ENCODE measurements at places on chromosomes 7 and 10.

DNA sequence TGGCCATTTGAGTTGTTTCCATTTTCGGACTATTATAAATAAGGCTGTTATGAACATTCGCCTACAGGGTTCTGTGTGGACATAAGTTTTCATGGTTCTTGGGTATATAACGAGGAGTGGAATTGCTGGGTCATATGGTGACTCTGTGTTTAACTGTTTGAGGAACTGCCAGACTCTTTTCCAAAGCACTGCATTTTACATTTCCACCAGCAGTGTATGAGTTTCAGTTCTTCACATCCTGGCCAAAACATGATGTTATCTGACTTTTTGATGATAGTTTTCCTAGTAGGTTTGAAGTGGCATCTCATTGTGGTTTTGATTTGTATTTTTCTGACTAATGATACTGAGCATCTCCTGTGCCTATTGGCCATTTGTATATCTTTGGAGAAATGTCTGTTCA, 5.4 kb downstream of the SUV39H2 start:
- no peak for DNase-seq

GRCh38 chr7:19116121-19117090, 1.0 kb downstream of the TWIST1 start:
- no peak for DNase-seq

DNA sequence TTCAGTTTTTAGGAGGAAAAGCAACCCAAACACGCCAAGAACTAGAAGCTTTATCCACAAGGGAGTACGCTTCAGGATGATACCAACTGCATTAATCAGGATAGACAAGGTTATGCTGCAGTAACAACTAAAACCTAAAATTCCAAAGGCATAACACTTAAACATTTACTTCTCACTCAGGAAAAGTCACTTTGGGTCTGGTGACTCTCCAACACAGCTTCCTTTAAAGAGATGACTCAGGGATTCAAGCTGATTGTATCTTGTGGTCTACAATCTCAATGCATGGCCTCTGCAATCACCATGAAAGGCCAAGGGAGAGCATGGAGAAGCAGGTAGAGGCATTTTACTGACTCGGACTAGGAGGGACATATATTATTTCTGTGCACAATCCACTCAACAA, 315.8 kb downstream of the KCNMA1 start:
- no peak for DNase-seq

- no peak for DNase-seq
Observed at GRCh38 chr7:50101873-50102272, 8.8 kb upstream of the ZPBP start.

DNA sequence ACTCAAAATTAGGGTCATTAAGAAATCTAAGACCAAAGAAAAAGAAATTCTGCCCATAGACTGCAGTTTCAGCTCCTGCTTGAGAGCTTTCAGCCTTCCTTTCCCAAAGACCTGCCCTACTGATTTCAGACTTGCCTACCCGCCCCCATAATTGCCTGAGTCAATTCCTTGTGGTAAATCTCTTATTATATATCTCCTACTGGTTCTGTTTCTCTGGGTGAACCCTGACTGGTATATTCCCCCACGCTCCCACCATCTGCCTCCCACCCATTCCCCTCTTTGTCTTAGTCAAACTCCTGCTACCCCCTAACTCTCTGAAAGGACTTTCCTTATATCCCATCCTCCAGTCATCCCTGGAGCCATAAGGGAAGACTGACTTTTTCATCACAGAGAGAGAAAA, 64.7 kb upstream of the MET start:
- no peak for DNase-seq

DNA sequence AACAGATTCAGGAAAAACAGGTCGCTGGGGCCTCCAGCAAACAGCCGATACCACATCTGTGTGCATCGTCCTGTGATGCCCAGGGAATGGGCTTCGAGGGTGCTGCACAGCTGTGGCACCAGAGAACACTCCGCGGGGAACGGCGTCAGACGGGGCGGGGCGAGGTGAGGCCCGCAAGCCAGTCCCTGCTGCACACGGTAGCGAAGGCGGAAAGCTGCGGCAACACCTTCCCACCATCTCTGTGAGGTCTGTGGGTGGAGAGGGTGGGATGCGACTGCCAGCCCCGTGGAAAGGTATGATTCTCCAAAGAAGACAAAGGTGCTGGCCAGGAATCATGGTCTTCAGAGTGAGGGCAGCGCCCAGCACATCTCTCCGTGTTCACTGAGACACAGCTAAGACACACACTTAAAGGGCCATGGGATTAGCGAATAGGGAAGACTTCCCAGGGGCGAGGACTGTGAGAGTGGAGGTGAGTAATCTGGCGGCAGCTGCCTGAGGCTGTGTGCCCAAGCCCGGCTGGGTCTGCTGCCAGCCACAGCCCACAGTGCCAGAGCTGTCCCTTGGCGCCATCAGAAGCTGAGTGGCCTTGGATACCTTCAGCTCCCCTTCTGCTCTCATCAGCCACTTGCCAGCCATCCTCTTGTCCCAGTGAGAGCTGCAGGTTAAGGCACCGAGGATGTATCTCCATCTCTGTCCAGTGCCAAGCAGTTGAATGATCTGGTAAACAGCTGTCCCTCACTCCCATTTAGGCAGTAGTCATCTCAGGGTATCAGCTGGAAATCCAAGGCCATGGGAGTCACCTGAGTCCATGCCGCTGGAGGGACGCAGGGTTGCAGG, 17.6 kb downstream of the PRKAG2 start:
- DNase-seq: no peak

DNA sequence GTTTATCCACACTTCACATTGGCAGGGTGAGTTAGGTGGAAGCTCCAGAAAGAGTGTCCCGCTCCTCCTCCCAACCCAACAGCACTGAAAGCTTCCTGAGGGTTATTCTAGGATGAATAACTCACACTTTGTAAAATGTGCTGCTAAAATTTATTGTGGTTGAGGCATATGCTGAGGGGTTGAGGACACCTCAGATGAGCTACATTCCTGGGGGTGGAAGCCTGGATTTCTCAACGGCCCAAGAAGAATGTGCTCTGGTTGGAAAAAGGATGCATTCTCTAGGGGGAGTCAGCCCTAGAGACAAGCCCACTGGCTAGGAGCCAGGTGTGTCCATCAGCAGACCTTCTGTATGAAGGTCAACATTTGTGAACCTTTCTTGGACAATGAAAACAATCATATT, 91.5 kb upstream of the PDE1C start:
- no peak for DNase-seq

- no peak for DNase-seq
Observed at GRCh38 chr7:47806701-47807103, 141.6 kb downstream of the PKD1L1 start.

DNA sequence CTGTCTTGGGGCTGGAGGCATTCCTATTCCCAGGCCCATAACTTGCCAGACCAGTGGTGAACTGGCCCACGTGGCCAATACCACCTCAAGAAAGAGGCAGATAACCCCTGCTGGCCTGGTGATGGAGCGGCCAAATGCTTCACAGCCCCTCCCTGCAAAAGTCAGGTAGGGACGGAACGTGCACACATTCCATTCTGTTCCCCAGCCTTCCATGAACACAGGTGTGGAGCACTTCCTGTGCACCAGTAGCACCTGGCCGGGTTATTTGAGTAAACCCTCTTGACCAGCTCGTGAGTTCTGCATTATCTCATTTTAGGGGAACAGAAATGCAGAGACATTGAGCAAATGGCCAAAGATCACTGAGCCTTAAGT, 134.4 kb downstream of the SH3PXD2A start:
- DNase-seq: no peak

GRCh38 chr10:129101232-129101980, 365.6 kb upstream of the MGMT start:
- no peak for DNase-seq

DNA sequence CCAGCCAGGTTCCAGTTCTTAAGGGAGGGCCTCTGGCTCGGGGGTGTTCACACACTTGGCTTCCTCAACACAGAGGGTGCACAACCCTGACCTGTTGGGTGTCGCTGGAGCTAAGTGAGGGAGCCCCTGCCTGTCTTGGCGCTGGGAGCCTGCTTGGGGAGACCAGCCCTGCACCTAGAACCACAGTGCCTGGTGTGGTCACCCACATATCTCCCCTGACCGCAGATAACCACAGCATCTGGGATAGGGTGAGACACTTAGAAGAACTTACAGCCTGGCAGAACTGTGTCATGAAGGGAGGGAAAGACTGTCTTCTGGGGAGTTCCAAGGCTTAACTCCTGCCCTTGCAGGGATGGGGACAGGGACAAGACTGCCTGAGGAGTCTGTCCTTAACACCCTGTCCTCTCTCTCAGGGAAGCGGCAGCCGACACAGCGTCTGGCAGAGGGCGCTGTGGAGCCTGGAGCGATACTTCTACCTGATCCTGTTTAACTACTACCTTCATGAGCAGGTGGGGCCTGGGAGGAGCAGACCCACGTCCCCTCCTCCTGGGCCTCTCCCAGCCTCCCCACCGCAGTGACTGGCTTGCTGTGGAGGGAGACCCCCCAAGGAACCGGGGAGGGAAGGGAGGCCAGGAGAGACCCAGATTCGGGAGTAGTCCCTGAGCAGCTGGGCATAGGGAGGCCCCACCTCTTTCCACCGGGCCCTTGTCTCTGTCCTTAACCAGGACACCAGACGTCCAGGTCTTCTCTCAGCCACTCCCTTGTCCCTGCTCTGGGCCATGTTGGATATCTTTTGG, 59.0 kb downstream of the PALD1 start:
- DNase-seq: peak; percentile 17

- DNase-seq: no peak
Observed at GRCh38 chr7:56222866-56223265, 106.6 kb upstream of the NUPR2 start.

DNA sequence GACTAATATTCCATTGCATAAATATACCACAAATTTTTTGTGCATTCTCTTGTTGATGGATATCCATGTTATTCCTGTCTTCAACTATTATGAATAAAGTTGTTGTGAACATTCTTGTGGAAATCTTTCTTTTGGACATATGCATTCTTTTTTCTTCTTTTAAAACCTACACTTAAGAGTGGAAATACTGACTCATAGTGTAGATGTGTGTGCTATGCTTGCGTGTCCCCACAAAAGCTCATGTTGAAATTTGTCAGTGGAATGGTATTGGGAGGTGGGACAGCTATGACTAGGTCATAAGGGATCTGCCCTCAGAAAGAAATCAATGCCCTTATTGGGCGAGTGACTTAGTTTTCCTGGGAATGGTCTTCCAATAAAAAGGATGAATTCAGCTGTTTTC, 203.6 kb upstream of the PRSS58 start:
- DNase-seq: no peak

GRCh38 chr10:14142606-14143250, 188.0 kb downstream of the FRMD4A start:
- DNase-seq: no peak

GRCh38 chr10:103859161-103860086, 4.0 kb upstream of the SH3PXD2A start:
- peak; percentile 43 for DNase-seq

DNA sequence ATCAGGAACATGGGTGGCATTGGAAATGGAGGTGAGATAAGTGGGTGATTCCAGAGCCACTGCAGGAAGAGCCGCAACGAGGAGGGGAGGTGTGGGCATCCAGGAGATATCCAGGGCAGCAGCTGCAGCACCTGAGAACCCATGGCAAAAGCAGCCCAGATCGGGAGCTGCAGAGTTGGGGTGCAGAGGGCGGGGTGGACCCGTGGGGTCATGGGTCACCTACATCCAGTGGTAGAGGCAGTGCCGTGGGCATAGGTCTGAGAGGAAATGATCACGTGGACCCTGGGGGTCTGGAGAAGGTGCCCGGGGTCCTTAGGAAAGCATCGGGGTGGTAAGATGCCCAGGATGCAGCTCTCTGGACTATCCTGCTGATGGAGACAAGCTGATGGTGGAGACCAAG, 530.0 kb downstream of the GLRX3 start:
- no peak for DNase-seq

DNA sequence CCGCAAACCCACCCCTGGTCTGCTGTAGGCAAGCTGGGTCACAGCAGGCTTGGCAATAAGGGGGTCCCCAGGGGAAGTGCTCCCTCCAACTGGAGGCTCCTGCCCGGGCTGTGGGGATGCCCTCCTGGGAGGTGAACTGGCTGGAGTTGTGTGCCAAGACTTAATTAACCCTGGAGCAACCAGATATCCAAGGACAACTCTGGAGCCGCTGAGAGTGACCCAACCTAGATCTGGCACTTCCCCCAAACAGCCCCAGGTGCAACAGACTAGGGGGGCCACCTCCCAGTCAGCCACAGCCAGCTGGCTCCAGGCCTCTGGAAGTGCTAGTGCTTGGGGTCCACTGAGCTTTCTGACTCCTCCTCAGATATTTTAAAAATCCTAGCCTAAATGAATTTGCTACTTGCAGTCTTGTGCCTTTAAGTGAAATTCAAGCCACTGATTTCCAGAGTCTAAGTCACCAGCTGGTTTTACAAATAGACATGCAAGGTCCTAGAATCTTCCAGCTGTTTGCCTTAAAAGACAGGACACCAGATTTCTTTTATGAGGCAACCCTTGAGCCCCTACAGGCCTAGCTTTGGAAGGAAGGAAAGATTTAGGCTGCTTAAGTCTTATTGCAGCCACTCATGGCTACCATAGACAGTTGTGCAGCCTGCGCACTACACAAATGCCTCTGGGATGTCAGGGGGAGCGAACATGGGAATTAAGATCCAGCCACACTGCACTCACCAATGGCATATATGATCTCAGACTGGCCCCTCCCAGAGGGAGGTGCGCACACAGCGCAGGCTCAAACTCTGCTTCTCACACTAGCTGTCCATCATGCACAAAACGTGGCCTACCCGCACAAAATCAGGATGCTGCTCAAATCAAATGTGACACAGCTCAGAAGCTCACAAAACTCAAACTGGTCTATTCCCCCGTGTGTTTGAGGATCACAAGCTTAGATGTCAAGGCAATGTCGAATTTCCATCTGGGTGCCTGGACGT, 42.6 kb upstream of the MYL10 start:
- DNase-seq: no peak

GRCh38 chr10:29158066-29158465, 130.8 kb upstream of the LYZL1 start:
- no peak for DNase-seq

DNA sequence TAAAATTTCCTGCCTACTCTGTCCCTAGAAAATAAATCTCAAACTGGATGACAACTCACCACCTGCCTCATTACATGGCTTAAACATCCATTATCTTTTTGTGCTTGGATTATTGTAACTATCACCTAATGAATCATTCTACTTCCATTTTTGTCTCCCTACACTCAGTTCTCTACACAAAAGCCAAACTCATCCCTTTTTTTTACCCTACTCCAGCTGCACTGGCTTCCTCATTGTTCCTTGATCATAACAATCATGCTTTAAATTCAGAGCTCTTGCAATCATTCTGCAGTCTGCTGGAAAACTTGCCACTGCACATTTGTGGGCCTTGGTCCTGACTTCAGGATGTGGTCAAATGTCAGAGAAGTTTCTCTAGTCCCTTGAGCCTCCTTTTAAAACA, 280.0 kb downstream of the DGKB start:
- no peak for DNase-seq

GRCh38 chr10:124622158-124622557, 122.0 kb downstream of the FAM53B start:
- no peak for DNase-seq

- DNase-seq: no peak
Observed at GRCh38 chr10:75597773-75598440, 166.5 kb downstream of the LRMDA start.

DNA sequence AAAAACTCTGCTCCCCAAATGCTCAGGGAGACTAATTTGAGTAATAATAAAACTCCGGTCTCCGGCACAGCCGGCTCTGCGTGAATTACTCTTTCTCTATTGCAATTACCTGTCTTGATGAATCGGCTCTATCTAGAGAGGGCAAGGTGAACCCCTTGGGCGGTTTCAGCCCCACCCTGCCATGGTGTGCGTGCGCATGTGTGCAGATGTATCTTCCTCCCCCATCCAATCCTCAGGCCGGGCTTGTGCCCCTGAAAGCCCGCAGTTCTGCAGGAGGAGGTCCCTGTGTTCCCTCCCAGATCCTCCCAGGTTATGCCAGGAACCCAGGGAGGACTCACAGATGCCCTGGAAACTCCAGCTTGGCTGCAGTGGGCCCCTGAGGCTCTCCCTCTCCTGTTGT, 48.3 kb upstream of the MYL10 start:
- DNase-seq: no peak
